Choroid plexus epithelial cell (primary cell): ENCODE measurements at places on chromosomes 12 and 14.
A peak's percentile ranks its signal among the peaks of the same experiment; 100 is the strongest.

GRCh38 chr12:125208942-125209341 is 143.7 kb downstream of the AACS start:
- no peak for DNase-seq

DNA sequence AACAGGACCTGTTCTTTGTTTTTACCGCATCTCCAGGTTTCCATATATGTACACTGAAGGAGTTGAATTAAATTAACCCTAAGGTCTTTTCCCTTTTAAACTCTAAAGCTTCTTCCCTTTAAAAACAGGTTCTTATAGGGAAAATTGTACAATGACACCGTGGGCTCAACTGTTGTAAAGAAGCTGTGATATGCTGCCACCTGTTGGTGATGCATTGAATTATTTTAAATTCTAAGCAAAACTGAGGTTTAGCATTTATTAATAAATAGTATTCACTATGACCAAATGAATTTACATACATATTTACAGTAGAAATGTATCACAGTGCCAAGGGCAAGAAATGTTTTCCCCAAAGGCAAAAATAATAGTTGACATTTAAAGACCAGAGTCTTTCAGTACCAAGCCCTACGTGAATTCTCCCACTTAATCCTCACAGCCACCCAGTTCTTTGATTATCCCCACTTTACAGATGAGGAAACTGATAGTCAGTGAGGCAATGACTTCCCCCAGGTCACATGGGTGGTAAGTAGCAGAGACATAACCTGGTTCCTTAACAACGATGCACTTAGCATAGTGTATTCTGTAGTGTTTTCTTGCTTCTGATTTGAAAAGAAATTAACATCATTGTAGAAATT is 35.7 kb upstream of the TMEM263 start:
- peak; percentile 81 for DNase-seq

DNA sequence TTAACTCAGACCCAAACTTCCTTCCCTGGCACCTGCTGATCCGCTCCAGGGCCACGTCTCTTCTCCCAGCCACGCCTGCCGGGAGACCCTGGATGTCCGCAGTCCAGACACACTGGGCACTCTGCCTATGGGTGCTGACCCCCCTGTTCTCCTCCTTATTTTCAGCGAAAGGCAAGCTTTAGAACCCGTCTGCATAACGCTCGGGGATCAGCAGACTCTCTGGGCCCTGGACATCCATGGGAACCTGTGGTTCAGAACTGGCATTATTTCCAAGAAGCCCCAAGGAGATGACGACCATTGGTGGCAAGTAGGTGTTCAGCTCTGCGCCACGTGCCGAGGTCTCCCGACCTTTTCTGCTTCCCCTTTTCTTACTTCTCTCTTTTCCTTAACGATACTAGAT is 63.9 kb downstream of the ANKRD9 start:
- DNase-seq: no peak

GRCh38 chr14:80584744-80585505 is 356.6 kb downstream of the CEP128 start:
- no peak for DNase-seq

- peak; percentile 23 for DNase-seq
These were observed 72.8 kb downstream of the TAOK3 start for GRCh38 chr12:118299791-118300460.

GRCh38 chr14:34161351-34162082 is 210.6 kb upstream of the EGLN3 start:
- DNase-seq: no peak

DNA sequence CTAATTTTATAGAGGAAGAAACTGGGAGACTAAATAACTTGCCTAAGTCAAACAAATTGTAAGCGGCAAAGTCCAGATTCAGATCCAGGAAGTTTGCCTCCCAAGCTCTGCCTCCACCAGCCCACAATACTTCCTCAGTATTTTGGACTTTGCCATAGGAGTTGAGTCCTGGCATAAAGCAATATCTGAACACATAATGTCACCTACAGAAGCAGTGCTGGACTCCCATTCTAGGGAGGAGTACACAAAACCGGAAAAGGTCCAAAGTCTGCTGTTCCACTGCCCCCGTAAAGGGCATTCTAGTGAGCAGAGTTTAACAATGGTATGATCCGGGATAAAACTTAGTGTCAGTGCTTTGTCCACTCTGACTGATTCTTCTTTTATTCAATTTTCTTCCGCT is 340.5 kb downstream of the FUT8 start:
- DNase-seq: no peak

DNA sequence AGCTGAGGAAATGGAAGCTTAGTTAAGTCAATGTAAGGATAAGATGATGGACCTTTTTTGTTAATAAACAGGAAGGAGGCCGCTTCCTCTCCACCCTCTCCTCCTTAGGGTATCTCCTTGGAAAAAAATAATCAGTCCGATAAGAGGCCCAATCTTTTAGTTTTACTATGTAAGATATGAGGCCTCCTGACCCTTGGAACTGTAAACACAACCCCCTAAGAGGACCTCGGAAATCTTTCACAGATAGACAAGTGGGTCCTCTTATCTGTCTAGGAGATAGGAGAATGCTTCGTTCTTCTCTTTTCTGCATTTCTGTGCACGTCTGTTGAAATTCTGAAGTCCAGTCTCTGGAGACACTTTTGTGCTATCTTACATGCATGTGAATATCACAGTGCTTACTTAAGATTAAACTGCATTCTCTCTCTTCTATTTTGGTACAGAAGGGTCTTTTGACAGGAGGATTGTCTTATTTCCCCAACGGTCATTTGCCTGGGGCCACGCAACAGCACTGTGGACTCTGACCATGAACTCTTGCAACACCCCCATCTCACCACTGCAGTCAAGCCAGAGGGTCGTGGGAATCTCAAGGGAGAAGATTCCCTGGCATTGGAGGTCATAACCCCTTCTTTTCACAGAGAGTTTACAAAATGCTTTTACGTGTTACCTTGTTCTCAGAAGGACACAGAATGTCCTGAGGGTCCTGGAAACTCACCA is 313.0 kb upstream of the RTL1 start:
- peak; percentile 8 for DNase-seq

GRCh38 chr14:70186900-70187451 is 1.8 kb downstream of the SLC8A3 start:
- peak; percentile 6 for DNase-seq

GRCh38 chr12:88494520-88494919 is 85.8 kb downstream of the KITLG start:
- DNase-seq: no peak

- DNase-seq: no peak
These were observed at the start of gene NKX2-1 for GRCh38 chr14:36519431-36520321. Gene NKX2-1 (minus strand): TSS chr14:36520232. CDS start chr14:36520129, 103 bp downstream.

GRCh38 chr12:5522432-5523335 is 90.8 kb downstream of the NTF3 start:
- DNase-seq: no peak

DNA sequence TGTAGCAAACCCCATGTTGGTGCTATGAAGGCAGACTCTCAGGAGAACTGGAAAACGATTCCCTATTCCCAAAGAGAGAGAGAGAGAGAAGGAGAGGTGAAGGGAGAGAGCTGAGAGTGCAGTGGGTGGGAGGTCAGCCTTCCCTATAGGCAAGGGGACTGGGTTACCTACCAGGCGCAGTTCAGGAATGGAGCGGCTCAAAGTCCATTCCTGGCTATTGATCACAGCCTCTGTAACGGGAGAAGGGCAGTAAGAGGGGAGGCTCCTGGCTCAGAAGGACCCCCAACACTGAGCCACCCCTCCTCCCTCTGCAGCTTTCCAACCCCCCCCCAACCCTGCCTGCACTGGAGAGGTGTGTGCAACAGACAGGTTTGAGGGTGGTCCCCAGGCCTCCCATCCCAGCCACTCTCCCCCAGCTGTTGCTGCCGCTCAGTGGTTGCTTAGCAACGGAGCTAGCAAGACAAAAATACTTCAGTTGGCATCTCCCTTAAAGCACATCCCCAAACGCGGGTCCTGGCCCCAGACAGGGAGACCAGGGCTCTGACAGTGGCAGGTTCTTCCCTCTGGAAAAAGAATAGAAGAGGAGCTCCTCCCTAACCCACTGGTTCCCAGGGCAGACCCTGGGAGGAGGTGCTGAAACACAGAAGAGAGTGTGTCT is 3.2 kb downstream of the AGAP2 start:
- DNase-seq: no peak

DNA sequence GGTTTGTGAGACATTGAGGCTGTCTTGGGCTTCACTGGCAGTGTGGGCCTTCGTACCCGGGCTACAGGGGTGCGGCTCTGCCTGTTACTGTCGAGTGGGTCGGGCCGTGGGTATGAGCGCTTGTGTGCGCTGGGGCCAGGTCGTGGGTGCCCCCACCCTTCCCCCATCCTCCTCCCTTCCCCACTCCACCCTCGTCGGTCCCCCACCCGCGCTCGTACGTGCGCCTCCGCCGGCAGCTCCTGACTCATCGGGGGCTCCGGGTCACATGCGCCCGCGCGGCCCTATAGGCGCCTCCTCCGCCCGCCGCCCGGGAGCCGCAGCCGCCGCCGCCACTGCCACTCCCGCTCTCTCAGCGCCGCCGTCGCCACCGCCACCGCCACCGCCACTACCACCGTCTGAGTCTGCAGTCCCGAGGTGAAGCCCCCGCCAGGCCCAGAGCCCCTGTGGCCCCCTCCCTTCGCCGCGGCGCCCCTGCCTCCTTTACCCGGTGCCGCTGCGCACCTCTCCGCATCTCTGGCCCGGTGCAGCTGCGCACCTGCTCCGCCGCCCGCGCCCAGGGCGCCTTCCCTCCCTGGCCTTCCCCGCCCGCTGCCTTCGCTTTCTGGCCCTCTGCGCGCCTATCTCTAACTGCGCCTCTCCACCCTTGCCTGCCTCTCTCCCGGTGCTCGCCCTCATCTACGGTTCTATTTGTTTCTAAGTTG is at the start of gene ENO2:
Gene ENO2, plus strand, starts transcription at position 335 of the 701 bp plus-strand sequence. CDS start 1,253 bp downstream, outside the sequence.
- DNase-seq: peak; percentile 55

DNA sequence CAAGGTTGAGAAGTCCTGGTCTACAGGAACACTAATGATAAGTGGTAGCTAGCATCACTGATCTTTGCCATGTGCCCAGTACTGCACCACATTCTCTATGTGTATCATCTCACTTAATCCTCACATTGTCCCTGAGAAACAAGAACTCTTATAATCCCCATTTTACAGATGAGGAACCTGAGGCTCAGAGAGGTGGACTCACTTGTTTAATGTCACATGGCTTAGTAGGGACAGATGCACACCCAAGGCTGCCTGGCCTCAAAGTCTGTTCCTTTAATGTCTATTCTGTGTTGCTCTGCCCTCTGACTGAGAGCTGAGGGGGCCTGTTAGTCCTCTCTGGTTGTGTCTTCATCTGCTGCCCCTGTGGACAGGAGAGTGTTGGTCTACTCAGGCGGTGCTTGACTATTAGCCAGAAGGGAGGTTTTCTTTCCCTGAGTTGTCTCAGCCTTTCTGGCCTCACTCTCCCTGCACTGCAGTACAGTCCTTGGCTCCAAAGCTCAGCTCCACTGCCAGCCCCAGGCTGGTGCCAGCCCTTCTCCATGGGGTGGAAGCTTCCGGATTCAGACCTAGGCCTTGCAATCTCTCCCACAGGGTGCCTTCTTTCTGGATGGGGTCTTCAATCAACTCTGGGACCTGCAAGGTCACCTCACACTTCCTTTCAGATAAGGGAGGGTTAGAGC is 4.9 kb upstream of the DYNLL1 start:
- DNase-seq: no peak

DNA sequence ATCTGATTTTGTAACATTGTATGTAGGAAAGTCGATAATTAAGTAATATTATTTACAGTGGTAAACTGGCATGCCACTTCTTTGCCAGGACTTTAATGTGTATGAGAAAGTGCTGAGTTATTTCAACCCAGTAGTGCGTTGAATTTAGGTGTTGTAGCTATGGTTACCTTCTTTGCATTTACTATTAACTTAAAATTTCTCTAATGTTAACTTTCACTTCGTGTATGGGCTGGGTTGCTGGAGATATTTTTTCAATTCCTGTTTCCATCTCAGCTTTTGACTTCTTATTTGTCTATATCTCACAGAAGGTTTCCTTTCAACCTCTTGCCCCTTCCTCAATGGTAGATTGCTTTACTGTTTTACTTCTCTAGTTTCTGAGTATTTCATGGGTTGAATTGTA is 1345.6 kb downstream of the FSCB start:
- no peak for DNase-seq

- DNase-seq: no peak
These were observed 49.9 kb downstream of the OTX2 start for GRCh38 chr14:56760164-56760914.

DNA sequence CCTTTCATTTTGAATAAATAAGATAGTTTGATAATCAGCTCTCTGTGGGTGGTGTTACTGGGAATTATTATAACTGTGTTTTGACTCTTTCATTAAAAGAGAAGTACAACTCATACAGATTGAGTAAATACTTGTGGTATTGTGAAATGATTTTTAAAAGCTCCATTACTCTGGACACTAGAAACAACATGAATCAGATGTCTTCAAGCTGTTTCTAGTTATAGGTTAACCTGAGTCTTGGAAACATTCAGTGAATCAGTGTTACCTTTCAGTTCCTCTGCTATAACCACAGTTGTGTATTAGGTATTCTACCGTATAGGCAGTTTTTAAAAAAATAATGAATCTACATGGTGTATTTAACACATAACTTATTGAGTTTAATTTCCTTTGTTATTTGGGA is 128.4 kb upstream of the SSTR1 start:
- DNase-seq: peak; percentile 6

DNA sequence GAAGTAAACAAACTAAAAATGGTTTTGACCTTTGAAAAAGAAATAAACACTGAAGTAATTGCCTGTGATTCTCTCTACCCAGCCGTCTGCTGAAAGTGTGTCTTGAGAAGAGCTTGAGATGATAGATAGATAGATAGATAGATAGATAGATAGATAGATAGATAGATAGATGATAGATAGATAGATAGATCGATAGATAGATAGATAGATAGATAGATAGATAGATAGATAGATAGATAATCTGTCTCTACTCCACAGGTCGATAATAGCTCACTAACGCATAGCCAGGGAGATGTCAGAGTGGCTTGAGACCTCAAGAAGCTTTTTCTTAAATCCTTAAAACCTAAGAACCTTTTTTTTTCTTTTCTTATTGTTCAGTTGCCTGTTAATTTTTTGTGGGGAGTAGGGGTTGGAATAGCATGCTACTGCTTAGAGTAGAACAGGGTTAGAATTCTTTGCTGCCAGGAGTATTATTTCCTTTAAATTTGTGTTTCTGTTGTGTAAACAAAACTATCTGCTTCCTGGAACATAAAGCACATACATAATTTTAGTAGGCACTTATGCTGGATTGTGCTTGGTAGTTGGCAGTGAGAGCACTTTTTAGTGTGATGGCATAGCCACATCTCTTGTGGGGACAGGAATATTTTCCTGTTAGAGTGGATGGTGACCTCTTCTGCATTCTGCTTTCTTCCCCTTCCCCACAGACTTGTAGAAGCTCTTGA is 169.5 kb downstream of the FBXL14 start:
- no peak for DNase-seq
